Stimulated activated CD4-positive, alpha-beta T cell treated with anti-CD3 and anti-CD28 coated beads, Interleukin-4, amount 100 ng/mL, for 4 hours (primary cell): ENCODE measurements at places on chromosomes 2 and 18.

DNA sequence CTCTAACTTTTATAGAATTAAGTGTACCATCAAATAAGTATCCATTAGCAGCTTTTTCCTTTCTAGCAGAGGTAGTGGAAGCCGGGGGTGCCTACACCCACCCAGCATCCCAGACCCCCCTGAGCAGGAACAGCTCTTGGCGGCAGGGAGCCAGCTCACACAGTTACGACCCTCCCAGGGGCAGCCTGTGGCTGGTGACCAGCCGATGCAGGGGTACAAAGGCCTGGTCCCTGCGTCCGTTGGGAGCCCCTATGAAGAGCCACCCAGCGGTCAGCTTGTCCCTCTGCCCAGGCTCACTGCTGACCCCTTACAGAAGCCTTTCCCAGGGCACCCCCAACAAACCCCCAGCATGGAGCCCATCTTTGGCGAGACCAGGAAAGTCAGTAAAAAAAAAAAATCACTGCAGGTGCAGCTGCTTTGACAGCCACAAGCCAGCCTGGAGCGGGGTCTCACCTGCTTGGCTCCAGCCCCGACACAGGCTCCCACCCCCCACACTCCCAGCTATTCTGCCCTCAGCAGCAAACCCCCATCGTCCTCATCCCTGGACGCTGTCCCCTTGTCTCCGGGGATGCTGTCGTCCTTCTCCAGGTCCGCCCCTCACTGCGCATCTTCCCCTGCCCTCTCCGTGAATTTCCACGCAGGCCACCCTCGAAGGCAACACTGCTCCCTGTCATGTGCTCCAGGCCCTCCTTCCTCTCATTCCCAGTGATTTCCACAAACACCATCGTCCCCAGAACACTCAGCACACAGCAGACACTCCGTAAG, 43.1 kb downstream of the GPC1 start:
- no peak for DNase-seq

DNA sequence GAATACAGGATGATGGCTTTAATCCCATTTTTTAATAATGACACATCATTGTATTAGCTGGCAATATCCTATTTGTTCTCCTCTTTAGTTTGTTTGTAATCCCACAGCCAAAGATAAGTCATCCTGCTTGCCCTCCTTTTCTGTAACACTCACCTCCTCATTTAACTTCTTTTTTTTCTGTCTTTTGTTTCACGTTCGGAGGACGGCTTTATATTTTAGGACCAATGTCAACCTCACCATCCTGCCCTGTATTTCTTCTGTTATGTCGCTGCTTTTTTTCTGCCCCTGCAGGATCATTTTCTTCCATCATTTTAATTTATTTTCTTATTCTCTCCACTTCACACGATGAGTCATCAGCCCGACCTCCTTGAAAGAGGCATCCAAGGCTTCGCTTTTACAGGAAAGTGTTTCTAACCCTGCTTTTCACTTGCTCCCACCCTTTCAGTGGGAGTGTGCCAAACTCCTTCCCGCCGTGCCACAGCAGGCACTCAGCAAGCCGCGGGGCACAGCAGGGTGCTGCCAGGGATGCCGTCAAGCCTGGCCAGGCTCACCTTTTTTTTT, 11.4 kb downstream of the RAB31 start:
- no peak for DNase-seq

DNA sequence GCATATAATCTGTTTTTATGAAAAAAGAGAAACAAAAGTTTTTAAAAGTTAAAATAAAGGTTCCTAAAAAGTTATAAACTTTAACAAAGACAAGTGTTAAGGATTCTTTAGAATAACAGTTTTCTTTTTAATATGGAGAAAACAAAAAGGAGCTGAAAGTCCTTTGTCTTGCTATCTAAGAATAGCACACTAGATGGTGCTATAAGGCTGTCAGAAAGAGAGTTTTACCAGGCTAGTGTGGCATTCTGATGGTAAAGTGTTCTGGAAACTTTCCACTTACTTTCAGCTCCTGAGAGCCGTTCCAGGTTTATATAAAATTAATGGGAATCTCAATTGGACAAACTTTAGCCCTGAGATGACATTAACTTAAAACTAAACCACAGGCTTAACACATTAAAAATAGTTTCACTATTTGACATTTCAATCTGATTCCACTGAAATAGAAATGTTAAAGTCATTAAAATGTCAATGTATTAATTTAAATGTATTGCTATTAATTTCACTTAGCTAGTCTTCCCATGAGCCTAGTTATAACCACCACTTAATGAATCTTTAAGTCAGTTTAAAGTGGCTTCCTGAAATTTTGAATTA, 3.7 kb downstream of the FBXO48 start:
- DNase-seq: no peak

DNA sequence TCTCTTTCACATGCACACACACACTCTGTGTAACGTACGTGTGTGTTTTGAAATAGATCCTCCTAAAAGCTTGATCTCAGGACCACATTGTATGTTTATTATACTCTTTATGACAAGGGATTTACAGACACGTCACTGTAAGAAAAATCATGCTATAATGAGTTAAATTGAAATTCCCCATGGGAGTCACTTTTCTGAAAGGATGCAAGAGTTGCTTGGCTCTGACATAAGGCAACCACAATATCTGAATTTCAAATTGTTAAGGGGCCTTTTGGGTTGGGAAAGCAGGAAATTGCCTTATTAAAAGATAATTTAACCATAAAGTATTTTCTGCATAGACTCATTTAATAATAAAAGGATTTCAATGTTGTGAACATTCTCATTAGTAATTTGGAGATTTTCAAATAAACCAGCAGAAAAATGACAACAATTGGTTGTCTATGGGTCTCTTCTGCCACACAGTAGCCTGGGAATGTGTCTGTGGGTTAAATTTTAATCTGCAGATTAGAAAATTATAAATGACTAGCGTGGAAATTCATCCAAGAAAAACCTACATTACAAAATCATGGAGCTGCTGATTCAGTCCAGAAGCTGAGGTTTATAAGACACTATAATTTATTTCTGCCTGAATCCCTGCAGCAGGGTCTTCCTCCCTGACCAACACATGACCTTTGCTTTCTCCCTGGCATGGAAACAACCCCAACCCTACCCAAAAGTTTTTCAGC, 75.9 kb upstream of the PID1 start:
- DNase-seq: no peak

GRCh38 chr2:216504376-216504762, 5.7 kb downstream of the RPL37A start:
- DNase-seq: no peak

- DNase-seq: no peak
Observed at GRCh38 chr2:168559187-168559586, 103.1 kb downstream of the CERS6 start.

GRCh38 chr2:29323301-29323700, 208.1 kb downstream of the CLIP4 start:
- DNase-seq: no peak

GRCh38 chr18:46768166-46768921, 11.5 kb upstream of the ST8SIA5 start:
- no peak for DNase-seq

- no peak for DNase-seq
Observed at GRCh38 chr2:127449414-127449813, 31.2 kb downstream of the PROC start.

- DNase-seq: no peak
Observed at GRCh38 chr2:178679891-178680290, 127.3 kb downstream of the TTN start.

GRCh38 chr2:105764059-105764458, 19.3 kb downstream of the NCK2 start:
- DNase-seq: no peak

- no peak for DNase-seq
Observed at GRCh38 chr2:33131749-33132148, 185.0 kb downstream of the LTBP1 start.

GRCh38 chr2:143779021-143779420, 649.8 kb downstream of the ARHGAP15 start:
- DNase-seq: no peak

- no peak for DNase-seq
Observed at GRCh38 chr2:217691516-217691915, 311.3 kb downstream of the TNS1 start.

- DNase-seq: no peak
Observed at GRCh38 chr2:3956892-3957291, 253.5 kb downstream of the DCDC2C start.

DNA sequence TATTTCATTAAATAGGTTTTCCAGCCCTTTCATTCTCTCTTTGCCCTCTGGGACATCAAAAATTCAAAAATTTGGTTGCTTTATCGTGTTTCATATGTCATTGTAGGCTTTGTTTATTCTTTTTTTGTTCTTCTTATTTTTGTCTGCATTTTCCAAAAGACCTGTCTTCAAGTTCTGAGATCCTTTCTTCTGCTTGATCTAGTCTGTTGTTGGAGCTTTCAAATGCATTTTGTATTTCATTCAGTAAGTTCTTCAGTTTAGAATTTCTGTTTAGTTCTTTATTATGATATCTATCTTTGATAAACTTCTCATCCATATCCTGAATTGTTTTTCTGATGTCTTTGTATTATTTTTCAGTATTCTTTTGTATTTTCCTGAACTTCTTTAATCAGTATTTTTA, 123.6 kb downstream of the XRCC5 start:
- DNase-seq: no peak

DNA sequence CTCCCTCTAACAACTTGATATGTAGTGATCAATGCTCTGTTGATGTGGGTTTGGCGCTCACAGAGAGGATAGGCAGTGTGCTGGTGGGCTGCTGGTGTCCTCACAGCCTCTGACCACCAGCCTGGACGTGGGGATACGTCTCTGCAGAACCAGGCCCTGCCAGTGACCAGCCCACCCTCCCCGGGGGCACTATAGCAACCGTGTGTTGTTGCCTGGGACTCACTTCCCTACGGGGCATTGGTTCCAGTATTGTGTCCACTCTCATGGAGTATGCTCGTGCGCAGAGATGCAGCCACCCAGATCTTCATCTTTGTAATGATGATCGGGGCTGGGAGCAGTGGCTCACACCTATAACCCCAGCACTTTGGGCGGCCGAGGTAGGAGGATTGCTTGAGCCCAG, 180.1 kb downstream of the LDLRAD4 start:
- no peak for DNase-seq

- DNase-seq: no peak
Observed at GRCh38 chr2:47226132-47226922, 71.2 kb upstream of the STPG4 start.

GRCh38 chr2:117481608-117482007, 332.9 kb upstream of the DDX18 start:
- DNase-seq: no peak

DNA sequence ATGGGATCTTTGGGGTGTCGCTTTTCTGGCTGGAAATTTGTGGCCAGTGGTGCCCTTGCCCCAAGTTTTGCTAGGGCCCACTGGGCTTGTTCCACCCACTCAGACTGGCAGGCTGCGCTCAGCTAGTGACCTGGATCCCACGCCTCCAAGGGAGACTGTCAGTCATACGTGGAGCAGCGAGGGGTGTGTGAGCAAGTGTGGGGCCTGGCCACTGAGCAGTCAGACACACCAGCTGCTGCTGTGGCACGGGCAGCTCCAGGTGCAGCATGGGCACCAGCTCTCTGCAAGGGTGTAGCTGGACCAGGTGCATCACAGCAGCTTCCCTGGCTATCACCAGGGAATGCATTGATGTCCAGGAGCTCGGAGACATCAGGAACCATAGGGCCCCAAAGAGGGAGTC, 327.0 kb downstream of the NR4A2 start:
- no peak for DNase-seq

DNA sequence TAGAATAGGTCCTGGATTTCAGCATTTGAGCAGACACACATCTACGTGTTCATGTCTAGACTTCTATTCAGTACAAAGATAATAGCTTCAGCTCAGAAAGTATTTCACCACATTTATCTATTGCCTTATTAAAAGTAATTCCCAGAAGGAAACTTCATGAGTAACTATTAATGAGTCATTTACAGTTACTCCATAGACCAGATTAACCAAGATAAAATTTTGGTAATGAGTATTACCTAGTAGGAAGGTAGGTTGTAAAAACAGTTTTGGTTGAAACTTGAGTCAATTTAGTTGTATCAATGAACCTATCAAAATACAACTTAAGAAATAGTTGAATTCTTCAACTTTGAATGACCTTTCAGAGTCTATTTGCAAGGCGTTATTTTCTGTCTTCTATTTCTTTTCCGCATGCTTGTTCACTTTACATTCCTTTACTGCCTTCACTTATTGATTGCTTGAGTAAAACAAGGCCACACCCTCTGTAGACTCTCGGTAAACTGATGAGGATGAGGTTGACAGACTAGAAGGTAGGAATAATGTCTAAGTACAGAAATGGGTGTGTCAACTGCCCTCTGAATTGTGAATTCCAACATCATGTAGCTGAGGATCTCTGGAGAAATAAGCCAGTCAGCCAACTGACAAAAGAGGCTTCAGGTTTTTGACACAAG, 1165.6 kb upstream of the ZEB2 start:
- no peak for DNase-seq

- DNase-seq: no peak
Observed at GRCh38 chr2:150011161-150011730, 423.7 kb upstream of the MMADHC start.

DNA sequence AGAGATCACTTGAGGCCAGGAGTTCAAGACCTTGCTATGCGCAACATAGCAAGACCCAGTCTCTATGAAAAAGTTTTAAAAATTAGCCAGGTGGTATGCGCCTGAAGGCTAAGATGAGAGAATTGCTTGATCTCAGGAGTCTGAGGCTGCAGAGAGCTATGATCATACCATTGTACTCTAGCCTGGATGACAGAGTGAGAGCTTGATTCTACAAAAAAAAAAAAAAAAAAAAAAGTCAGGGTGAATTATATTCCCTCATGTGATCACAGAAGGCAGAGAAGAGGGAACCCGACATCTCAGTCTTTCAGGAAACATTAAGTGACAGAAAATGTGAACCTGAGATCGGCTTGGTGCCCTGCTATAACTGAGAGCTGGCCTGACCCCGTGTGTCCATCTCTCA, 171.2 kb upstream of the MSH6 start:
- DNase-seq: no peak

DNA sequence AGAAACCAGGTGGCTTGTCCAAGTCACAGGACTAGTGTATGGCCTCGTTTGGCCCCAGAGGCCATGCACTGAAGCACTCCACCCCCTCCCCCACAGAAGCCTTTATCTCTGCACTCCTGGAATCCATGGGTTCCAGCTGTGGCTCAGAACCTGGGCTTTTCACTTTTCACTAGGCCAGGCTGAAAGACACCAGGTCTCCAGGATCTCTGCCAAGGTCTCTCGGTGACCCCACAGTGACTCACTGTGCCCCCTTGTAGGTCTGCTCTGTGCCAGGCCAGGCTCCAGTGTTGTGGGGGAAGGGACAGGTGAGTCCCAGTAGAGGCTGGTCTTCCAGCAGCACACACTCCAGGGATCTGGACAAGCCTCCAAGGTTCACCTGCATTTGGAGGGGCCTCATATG, 31.0 kb upstream of the GLI2 start:
- DNase-seq: no peak

GRCh38 chr18:69097349-69097748, 299.5 kb downstream of the CCDC102B start:
- no peak for DNase-seq

DNA sequence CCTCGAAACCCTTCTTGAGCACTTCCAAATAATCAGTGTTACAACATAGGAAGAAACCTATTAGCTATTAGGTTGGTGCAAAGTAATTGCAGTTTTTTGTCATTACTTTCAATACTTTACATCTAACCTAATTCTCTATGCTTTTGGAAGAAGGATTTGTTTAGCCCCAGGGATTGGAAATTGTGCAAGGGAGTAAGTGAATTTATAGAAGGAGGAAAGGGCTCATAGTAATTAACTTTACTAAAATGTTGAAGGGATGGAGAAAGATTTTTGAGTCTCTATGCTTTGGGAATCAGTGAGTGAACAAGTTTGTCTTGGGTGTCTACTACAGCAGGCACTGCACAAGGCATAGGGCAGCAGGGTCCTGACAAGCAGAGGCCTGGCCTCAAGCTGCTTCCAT, 261.1 kb downstream of the EN1 start:
- no peak for DNase-seq

- no peak for DNase-seq
Observed at GRCh38 chr2:10237392-10238321, 65.0 kb upstream of the HPCAL1 start.
